ENCODE measurements at places on chromosomes 13 and 19.

DNA sequence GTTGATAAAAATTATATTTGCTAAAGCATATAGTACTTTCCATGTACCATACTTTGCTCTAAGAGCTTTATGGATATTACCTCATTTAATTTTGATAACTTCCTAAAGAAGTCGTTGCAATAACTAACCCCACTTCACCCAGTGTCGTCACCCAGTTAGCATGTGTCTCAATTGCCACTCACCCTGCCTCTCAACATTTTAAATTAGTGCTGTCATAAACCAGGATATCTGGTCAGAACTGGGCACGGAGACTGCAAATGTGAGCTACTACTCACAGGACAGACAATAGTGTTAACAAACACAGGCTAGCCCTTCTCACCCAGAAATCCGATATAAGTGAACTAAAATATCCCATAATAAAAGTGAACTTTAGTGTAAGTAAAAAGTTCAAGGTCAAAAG lies 430.6 kb downstream of the KLF12 start:
- no peak for ATAC-seq

DNA sequence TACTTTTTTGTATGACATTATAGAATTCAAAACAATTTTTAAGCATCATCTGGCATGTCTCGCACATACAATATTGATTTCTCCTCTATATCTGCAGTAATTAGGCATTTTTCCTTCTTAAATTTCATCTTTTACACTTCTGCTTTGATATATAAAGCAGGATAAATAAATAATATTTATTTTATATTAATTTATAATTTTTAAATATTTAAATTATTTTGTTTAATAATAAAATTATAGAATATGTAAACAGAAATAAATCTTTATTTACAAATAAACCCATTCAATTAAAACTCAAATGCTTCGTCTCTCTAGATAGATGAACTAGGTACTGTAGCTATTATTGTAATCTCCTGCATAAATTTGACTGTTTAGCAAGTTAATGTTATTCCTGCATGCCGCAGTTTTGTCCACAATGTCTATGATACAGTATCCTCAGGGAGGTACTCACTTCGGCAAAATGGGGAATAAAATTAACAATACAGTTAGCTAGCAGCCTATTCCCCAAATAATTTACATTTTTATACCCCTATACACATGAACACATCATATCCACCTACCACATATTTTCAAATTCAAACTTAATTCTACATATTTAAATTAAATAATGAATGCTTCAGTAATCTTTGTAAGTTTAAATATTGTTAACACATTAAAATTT lies 473.6 kb upstream of the SLC10A2 start:
- no peak for ATAC-seq

DNA sequence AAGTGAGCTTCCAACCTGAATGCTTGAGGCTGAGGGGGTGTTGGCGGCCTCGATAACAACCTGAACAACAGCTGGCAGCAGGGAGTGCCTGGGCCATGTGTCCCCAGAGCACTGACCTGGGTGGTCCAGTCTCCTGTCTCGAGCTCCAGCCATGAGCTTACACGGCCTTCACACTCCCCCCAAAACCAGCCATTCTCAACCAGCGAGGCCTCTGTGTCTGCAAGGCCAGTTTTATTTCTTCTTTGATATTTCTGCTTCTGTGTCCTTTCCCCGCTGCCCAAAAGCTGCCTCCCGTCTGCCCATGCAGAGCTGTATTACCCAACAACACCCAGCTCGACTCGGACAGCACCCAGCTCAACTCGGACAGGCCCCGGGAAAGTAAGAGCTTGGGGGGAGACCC lies 32.5 kb upstream of the TFDP1 start:
- no peak for ATAC-seq

GRCh38 chr13:35744566-35745178 lies 268.2 kb upstream of the MAB21L1 start:
- no peak for ATAC-seq

DNA sequence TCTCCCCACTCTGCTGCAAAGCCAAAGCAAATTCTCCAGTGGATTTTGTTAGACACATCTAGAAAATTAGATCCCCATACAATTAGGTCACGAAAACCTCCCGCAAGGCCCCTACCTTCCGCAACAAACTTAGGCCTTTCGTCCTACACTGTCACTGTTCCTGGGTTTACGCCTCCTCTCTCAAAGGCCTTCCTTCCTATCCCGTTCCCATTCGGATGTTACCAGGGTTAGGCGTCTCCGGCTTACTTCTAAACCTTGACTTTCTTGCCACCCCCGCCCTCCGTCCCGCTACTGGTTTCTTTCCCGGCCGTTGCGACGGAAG lies 754 bp downstream of the RNF6 start:
- peak; percentile 8 for ATAC-seq

DNA sequence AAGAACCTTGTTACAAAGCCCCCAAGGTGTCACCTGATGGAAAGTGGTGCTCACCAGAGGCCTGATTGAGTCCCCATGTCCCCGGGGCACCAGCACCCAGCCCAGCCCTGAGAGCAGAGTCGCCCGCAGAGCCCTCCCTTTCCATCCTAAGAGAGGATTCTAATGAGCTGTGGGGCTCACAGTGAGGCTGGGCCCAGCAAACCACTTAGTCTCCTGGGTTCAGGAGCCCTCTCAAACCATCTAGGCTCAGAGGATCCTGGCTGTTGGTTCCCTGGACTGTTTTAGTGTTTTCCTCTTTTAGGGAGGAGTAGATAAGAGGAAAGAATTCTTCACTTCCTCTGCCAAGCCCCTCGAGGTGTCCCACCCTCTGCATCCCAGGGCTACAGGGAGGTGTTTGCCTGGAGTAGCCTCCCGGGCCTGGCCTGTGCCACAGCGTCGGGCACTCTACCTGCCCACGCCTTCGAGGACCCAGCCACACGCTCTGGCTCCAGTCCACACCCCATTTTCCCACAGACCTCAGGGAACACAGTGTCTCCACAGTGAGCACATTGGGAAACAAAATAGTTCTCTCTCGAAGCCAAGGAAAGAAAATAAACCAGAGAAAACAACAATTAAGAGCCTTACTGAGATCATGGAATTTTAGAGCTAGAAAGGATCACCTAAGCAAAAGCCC lies 34.4 kb downstream of the DHRS12 start:
- ATAC-seq = no peak

DNA sequence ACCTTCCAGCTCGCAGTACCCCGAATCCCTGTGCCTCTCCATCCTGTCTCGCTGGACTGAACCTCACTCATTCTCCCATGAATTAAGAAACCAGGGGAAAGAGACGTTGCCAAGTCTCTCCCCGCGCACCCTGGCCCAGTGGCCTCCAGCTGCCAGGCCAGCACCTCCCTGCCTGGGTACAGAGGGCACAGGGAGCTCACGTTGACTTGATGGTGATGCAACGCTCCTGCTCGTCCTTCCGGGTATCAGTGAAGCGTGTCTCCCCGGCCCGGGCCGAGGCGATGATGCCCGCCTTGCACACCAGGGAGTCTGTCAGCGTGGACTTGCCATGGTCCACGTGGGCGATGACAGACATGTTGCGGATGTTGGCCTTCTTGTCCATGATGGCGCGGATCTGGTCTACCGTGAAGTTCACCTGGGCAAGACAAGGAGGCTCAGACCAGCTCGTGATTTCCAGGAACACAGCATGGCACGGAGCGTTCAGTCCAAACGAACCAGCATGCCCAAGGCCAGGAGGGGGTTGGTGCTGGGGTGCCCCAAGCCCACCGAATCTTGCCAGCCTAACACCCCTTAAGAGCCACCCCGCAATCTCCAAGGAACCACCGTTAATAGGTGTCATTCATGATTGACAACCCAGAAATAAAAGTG lies 1.2 kb downstream of the EEF2 start:
- no peak for ATAC-seq

- ATAC-seq = peak; percentile 18
These were observed 657 bp downstream of the ZNF550 start for GRCh38 chr19:57559008-57559403.

GRCh38 chr13:73816702-73817101 lies 317.5 kb downstream of the KLF12 start:
- ATAC-seq = peak; percentile 55

DNA sequence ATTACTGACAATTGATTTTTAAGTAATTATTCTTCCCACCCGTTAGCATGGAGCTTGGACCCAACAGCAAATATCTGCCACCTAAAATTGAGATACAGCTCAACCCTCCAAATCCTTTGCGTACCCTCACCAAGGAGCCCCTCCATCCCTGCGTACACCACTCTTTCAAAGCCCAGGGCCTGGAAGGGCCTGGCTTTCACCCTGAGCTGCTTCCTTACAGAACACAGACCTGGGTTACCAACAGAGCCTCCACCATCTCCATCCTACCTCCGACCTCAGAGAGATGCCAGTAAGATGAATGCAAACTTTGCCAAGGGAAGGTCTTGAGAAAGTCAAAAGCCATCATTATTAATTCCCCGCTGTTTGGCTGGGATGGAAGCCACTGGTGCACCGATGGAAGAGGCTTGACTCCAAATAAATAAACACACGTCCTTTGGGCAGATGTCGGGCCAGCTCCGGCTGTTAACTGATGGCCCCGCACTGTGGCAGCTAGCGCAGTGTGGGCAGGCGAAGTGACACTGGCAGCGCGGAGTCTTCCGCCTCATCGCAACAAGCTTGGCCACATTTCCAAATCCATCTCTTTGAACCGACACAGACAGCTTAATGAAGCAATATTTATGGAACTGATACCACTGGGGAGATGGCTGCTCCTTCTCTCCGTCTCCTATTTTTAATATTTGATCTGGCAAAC lies 150.2 kb upstream of the VSTM2B start:
- ATAC-seq = no peak

- no peak for ATAC-seq
These were observed 852.7 kb upstream of the KLHL1 start for GRCh38 chr13:70960841-70961443.

DNA sequence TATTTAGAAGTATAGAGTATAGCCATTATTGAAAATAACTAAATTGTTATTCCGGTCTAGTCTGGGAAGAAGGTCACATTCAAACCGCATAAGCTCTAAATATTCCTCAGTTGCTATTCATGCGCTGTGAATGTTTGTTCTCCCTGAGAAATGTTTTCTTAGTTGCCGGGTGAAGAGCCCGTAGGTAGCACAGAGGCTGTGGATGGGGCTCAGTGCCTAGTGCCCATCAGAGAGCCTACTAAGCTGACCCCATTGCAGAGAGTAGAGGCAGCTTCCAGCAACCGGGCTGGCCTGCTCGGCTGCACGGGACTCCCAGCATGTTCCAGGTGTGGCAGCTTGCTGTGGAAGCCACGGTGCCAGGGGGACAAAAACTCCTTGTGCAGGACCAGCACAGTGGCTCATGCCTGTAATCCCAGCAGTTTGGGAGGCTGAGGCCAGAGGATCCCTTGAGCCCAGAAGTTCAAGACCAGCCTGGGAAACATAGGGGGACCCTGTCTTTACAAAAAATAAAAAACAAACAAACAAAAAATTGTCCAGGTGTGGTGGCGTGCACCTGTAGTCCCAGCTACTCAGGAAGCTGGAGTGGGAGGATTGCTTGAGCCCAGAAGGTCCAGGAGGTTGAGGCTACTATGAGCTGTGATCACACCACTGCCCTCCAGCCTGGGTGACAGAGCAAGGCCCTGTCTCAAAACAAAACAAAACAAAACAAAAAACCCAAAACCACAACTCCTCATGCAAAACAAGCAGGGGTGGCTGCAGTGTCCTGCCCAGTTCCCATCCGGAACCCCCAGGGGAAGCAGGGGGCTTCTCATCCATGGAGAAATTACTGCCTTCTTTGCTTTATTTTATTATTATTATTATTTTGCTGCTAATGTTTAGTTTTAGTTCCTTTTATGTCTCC lies 82.5 kb downstream of the KCTD15 start:
- no peak for ATAC-seq

DNA sequence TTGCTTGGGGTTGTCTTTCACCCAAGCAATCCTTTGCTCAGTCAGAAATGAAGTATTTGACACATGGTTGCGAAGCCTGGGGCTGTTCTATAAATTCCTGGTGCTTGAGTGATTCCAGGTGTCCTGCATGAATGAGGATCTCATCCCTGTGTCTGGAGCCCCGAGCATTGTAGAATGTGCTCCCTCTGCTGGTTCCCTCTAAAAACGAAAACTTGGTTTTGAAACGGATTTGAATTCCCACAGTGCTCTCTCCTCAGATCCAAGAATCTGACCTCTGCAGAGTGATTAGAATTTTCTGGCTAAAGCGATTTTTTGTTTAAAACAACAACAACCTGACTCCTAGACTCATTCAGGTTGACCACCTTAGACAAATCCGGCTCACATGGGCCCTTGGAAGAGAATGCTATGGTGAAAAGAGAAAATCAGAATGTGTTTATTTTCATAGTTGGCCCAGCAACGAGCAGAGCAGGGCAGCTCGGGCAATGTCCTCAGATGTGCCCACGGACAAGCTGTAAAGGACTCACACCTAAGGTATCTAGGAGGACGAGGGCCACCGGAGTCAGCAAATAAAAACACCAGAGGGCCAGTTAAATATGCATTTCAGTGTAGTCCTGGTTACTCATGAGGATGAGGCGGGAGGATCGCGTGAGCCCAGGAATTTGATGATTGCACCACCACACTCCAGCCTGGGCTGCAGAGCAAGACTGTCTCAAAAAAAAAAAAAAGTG lies 8.7 kb upstream of the ATP12A start:
- ATAC-seq = no peak

GRCh38 chr19:46365561-46365960 lies 18.7 kb downstream of the PPP5C start:
- no peak for ATAC-seq

- ATAC-seq = no peak
These were observed 9.3 kb downstream of the RPS9 start for GRCh38 chr19:54209811-54210494.

GRCh38 chr19:14700711-14701375 lies 11.0 kb downstream of the ZNF333 start:
- no peak for ATAC-seq

GRCh38 chr13:21812192-21812626 lies 141.3 kb downstream of the FGF9 start:
- no peak for ATAC-seq

DNA sequence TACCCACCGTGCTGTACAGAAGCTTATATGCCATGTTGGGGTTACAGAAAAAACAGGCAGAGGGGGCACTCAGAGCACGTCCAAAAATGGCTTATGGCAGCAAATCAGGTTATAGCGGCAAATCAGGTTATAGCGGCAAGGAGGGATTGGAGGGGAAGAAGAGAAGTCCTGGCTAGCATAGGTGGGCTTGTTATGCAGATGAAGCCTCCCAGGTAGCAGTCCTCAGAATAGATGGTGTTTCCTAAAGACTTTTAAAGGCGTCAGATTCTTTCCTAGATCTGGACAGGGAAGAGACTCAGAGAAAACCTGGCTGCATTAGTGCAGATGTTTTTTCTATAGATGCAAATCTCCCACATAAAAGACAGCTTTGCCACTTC lies 19.8 kb upstream of the PLEKHF1 start:
- ATAC-seq = no peak
